ENCODE measurements at places on chromosomes 2 and 18.

DNA sequence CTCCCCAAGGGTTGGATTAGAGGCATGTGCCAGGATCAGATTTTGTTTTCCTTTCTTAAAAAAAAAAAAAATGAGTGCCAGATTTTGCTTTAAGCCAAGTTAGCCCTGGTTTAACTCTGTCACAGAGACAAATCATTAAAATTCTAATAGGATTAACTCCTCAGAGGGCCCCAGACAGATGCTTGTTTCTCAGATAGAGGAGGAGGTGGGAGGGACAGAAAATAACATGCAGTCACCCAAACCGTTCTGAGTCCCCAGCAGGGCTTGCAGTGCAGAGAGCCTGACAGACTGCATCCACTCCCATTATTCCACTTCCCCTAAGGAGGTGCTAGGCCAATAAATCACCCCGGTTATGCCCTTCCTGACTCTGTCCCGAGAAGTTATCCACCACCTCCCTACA is 6.3 kb upstream of the PROKR1 start:
- DNase-seq = no peak

DNA sequence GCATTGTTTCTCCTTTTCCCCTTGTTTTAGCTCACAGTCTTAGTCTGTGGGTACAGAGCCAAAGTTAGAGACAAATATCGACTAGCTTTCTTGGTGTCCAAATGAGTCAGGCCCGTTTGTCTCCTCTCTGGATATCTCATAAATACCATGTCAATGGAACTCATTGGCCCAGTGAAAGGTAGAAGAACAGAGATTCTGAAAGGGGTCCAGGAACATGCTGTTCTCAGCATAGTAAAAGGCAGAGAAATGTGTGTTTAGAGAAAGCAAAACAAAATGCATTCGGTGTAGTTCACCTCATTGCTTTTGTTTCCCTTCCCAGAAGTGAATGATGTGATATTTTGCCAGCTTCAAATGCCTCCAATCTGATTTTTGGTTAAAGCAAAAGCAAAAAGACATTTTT is 238.6 kb upstream of the SLC8A1 start:
- DNase-seq = no peak

- DNase-seq = no peak
Observed at GRCh38 chr2:146734042-146734820, 1110.6 kb upstream of the ACVR2A start.

GRCh38 chr18:48292782-48293424 is 116.3 kb downstream of the ZBTB7C start:
- DNase-seq = no peak

- DNase-seq = no peak
Observed at GRCh38 chr2:4662161-4662779, 958.9 kb downstream of the DCDC2C start.

DNA sequence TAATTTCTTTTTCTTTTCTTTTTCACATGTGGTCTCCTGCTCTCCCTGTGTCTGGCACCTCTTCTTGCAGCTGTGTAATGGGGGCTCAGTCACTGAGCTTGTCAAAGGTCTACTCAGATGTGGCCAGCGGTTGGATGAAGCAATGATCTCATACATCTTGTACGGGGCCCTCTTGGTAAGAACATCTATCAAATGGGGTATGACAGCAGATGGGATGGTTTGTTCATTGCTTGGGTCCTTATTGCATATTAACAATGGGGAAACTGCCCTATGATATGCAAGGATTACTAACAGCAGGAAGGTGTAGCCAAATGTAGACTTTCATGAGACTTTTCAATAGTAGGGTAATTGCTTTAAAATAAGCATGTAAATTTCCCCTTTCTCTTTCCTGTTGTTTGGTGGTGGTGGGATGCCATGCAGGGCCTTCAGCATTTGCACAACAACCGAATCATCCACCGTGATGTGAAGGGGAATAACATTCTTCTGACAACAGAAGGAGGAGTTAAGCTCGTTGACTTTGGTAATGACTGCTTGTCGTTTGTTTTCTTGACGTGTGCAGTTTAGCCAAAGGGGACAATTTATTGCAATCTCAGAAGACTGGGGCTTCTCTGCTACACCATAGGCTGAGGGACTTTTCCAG is 36.5 kb downstream of the MYO3B start:
- DNase-seq = no peak

DNA sequence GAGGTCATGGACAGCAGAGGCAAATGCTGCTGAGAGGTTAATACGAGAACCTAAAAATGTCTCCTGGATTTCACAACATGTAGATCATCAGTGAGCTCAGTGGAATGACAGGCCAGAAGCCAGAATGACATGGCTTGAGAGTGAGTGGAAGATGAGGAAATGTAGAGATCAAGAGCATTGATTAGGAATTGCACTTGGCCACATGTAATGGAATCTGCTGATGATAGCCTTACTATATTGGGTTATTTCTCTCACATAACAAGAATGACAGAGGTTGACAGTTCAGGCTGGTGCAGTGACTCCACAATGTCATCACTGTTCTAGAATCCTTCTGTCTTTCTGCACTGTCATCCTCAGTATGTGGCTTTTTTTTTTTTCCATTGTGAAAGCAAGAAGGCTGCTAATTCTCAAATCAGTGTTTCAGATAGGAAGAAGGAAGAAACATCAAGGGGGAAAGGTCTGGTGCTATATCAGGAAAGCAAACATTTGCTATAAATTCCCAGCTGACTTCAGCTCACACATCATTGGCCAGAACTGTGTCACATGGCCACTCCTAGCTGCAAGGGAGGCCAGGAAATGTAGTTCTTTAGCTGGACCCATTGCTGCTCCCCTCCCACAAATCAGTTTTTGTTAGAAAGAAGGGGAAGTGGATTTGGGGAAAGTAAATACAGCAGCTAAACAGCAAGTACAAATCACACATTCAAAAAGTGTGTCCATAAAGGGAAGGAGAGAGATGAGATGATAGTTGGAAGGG is 127.2 kb downstream of the FAM161A start:
- DNase-seq = no peak

DNA sequence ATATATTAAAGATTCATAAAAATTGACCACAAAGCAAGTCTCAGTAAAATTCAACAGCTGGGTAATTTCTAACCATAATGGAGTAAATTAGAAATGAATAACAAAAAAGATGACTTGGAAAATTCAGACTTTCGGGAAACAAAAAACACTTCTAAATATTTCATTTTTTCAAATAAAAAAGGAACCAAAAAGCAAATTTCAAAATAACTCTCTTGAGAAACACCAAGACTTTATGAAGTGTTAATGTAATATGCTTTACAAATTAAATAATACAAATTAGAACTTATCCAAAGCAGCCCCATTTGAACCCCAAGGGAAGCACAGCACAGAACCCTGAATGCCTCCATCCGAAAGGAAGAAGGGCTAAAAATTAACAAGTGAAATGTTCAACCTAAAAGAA is 175.9 kb downstream of the HDAC4 start:
- DNase-seq = no peak

- DNase-seq = no peak
Observed at GRCh38 chr2:100978582-100979191, 23.4 kb upstream of the RPL31 start.

GRCh38 chr2:74507926-74508520 is 528 bp upstream of the PCGF1 start:
- peak; percentile 76 for DNase-seq

DNA sequence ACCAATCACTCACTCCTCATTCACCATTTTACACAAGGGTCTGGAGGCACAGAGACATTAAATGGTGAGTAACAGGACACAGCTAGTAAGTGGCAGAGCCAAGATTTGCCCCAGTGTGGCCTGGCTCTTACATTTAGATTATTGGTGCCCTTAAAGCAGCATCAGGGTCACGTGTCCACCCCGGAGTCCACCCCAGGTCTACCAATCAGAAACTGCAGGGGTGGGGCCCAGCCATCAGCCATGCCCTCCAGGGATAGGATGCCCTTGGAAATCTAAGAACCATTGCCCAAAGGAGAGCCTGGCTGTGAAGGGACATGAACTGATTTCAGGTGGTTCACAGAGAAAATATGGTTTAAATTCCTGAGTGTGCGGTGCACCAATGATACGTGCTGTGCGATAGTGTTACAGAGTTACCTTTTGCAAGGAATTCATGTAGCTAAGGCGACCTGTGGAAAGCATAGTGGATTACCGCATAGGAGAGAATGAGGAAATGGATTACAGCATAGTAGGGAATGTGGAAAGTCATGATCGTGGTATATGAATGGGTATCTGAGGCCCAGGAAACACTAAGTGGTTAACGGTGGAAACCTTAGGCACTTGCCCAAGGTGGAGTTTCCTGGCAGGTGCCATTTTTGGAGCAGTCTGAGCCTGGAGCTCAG is 17.8 kb downstream of the IGFBP5 start:
- no peak for DNase-seq

- DNase-seq = no peak
Observed at GRCh38 chr2:57954020-57954419, 92.6 kb upstream of the VRK2 start.

DNA sequence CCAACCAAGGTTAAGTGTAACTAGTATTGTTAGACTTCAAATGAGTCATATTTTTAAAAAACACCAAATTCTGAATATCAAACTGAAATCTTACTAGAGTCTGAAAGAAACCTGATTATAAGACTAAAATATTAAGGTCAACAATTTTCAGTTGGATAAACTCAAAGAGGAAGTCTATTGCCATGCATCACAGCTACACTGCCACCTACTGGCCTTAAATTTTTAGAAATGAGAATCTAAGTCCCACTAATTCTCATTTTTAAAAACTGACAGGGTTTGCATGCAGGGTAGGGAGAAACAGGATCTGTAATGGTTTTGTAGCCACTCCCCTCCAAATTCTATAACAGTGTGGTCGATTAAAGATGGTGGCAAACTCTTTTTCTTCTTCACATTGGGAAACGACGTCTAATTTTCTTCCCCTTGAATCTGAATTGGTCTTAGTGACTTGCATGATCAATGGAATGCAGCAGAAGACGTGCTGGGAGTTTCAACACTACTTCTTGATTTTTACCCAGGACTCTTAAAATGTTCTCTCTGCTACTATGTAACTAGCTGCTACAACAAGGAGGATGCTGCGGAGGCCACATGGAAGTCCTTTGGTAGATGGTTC is 176.1 kb upstream of the SESTD1 start:
- DNase-seq = no peak

DNA sequence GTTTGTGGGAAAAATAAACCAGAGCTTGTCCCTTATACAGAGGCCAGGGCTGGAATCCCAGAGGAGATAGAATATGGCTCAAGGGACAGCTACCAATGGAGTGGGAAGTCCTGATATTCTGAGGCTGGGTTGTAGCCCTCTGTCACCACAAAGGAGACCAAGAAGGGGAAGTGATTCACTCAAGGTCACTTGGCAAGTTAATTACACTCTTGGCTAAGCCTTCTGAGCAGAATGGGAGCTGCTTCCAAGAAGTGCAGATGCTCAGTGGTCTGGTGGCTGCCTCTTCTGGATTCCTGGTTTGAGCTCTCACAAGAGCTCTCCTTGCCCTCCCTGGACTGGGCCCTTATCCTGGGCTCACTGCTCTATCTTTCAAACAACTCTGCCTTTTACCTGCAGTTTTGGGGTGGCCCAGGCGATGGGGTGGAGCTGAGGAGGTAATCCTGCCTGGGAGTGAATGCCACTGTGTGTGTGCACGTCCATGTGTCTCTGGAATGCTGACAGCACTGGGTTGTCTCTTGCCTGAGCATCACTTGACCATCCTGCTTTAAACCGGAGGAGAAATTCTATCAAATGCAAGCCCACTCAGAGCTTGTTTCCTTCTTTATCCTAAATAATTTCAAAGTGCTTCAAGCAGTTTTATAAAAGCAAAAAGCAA is 168.2 kb downstream of the KCNS3 start:
- DNase-seq = no peak

DNA sequence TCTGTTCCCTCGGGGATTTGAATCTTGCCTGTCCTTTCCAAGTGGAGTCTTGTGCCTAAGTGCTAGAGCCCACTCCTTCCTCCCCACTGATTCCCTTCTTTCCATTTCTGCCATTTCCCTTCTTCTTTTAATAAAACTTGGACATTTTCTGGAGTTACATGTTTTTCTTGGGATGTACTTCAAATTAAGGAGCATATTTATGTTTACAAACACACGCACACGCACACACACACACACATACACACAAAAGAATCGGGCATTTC is 154.2 kb downstream of the TGIF1 start:
- no peak for DNase-seq

DNA sequence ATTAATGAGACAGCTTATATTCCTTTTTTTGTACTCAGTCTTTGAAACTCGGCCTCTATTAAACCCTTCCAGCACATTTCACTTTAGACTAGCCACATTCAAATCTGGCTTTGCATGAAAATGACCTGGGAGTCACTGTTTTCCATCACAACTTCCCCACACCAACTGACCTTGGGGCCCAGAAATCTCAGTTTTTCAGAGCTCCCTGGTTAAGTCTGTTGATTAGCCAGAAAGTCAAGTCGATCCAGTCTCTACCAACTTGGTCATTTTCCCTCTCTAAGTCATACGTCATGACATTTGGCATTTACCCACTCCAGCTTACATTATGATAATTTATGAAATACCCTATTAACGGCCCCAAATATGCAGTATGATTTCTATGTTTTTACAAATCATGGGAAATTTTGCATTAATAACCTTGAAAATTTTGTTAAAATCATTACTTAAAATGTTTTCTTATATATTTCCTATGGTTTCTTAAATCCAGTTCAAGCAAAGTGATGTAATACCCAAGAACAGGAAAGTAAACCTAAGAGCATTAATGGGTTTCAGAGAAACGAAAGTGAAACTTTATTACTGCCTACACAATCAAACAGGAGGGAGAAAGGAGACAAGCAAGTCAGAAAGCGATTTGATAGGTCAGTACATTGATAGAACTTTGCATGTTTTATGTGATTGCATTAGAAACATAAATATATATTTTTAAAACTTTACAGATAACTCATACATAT is 77.1 kb downstream of the SPATS2L start:
- DNase-seq = no peak

- DNase-seq = no peak
Observed at GRCh38 chr18:63142594-63143225, 176.9 kb downstream of the BCL2 start.
